ENCODE measurements at places on chromosomes 6 and 20. TPM values are rescaled to one million over a fixed set of nuclear protein-coding genes. Genes with fewer than 3 reads are reported as not detected.

Gene GGTLC1
- not detected for total RNA-seq

Gene PABPC1L
- 8.8 TPM for total RNA-seq

Gene MATN4
- total RNA-seq, result 4.8 TPM

Gene LMBRD1
- 81.0 TPM for total RNA-seq

Gene FRK
- 0.92 TPM for total RNA-seq

Gene MYLIP
- 25.8 TPM for total RNA-seq

Gene BCKDHB
- 30.7 TPM for total RNA-seq

Gene SLC22A3
- 3.9 TPM for total RNA-seq

Gene LPIN3
- 1.4 TPM for total RNA-seq

Gene ACOT13
- total RNA-seq, result 7.8 TPM

Gene CPNE5
- 36.0 TPM for total RNA-seq

Gene SLC22A16
- not detected for total RNA-seq

Gene DOK5
- total RNA-seq, result 26.8 TPM

Gene ATP6V1G2
- total RNA-seq, result 69.4 TPM

Gene DSP
- 6.2 TPM for total RNA-seq

Gene CENPW
- total RNA-seq, result 4.2 TPM

Gene CCN2
- total RNA-seq, result 5.5 TPM

Gene BPIFA1
- not detected for total RNA-seq

Gene TAGAP
- total RNA-seq, result 1.6 TPM

Gene FUT9
- total RNA-seq, result 102 TPM

Gene KIAA1755
- total RNA-seq, result 1.8 TPM

Gene SOX18
- total RNA-seq, result 1.6 TPM

Gene C6orf15
- not detected for total RNA-seq

Gene ZNF334
- 16.1 TPM for total RNA-seq

Gene GNMT
- not detected for total RNA-seq

Gene PACSIN1
- 13.6 TPM for total RNA-seq

Gene AMD1
- 92.3 TPM for total RNA-seq

Gene EYS
- total RNA-seq, result 1.4 TPM

Gene SIRPB1
- total RNA-seq, result 1.2 TPM

Gene METTL24
- 2.8 TPM for total RNA-seq

Gene MTHFD1L
- 18.0 TPM for total RNA-seq

Gene MAK
- 2.1 TPM for total RNA-seq

Gene VIP
- total RNA-seq, result 3.0 TPM

Gene SLC4A11
- not detected for total RNA-seq

Gene KIF25
- total RNA-seq, result not detected

Gene RGL2
- 34.4 TPM for total RNA-seq

Gene SPATS1
- 1.2 TPM for total RNA-seq

Gene CCN6
- total RNA-seq, result not detected

Gene ZC3H12D
- total RNA-seq, result 0.92 TPM

Gene TRIM40
- not detected for total RNA-seq

Gene TUBB2A
- 1,417 TPM for total RNA-seq

Gene RFX6
- total RNA-seq, result not detected

Gene BIRC7
- not detected for total RNA-seq

Gene BPIFB6
- not detected for total RNA-seq

Gene CEP250
- 24.7 TPM for total RNA-seq

Gene DHX16
- total RNA-seq, result 21.7 TPM

Gene C20orf96
- 7.2 TPM for total RNA-seq

Gene DLL1
- total RNA-seq, result 11.3 TPM

Gene ZNF335
- 15.5 TPM for total RNA-seq

Gene HTR1E
- 3.7 TPM for total RNA-seq

Gene NPBWR2
- not detected for total RNA-seq
